ENCODE measurements at places on chromosomes 13 and 19.

DNA sequence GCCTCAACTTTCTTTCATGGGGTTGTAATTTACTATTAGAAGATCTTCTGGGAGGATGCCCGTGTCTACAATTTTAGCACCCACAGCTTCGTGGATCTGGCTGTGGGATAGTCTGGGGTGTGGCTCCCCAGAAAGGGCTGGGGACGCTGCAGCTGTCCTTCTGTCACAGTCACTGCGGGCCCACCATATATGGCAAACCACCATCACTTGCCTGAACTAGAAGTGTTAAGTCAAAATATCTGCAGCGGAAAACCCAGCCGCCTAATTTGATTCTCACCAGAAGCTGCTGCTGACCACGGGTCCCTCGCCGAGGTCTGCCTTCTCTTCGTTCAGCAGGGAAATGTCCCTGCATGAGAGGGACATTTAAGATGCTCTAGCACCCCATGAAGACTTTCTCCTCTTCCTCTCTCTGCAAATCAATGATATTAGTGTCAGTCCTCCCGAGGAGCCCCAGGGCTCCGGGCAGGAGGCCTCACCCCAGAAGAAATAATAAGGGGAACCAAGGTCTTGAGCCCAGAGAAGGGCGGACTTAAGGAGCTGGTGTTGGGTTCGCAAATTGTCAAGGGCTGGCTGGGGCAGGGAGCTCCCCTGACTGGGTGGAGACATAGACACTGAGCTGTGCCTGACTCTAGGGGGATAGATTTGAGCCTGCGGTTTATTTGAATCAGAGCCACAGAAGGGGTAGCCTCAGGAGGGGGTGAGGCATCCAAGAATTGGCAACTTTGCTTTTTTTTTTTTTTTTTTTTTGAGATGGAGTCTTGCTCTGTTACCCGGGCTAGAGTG, 3.0 kb upstream of the MATK start:
- no peak for DNase-seq

- DNase-seq: no peak
Observed at GRCh38 chr19:748274-748598, 2.7 kb upstream of the MISP start.

- peak; percentile 15 for DNase-seq
Observed at GRCh38 chr13:45393941-45394570, 24.1 kb downstream of the SLC25A30 start.

- no peak for DNase-seq
Observed at GRCh38 chr19:32540621-32541020, 40.4 kb upstream of the PDCD5 start.

DNA sequence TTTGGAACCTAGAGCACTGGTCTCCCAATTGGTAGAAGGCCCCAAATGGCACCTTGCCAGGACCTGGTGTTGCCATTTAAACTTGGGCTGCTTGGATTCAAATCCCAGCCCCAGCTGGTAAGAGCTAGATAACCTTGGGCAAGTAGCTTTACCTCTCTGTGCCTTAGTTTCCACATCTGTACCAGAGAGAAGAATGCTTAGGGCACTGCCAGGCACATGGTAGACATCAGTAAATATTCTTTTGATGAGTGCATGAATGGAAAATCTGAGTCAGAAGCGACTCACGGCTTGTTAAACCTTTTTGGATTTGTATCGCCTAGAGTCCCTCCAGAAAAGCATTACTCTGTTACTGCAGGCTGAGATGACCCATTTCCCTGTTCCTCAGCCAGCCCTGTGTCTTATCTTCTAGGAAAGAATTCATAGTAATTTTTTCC, 90.9 kb downstream of the SIPA1L3 start:
- DNase-seq: no peak

- no peak for DNase-seq
Observed at GRCh38 chr19:32232449-32232848, 113.0 kb upstream of the ZNF507 start.
